ENCODE measurements at places on chromosomes 6 and 20.

GRCh38 chr6:110307368-110307767 is 50.8 kb downstream of the METTL24 start:
- DNase-seq, result no peak

DNA sequence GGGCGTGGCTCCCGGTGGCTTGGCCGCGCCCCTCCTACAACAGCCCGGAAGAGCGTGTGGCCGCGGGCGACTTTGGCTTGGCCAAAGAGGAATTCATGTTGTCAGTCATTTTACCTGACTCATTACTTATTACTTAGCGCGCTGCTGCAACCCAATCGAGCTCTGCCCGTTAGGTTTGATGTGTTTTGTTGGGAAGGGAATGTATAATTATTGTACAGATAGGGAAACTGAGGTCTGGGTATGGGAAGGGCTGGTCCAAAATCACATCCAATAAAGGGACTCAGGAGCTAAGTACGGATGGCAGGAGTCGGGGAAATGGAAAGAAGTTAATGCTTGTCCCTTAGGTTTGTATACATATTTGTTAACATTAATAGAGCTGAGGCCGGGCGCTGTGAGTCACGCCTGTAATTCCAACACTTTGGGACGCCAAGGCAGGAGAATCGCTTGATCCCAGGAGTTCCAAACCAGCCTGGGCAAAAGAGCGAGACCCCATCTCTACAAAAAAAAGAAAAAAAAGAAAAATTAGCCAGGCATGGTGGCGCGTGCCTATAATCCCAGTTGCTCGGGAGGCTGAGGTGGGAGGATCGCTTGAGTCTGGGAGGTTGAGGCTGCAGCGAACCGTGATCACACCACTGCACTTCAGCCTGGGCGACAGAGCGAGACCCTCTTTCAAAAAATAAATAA is 639 bp upstream of the ZNF335 start:
- DNase-seq, result no peak

GRCh38 chr20:61949714-61950640 is 115.7 kb downstream of the TAF4 start:
- DNase-seq, result no peak

- no peak for DNase-seq
These were observed 83.3 kb upstream of the ID4 start for GRCh38 chr6:19753826-19754225.

GRCh38 chr20:48335308-48336050 is 492.3 kb downstream of the PREX1 start:
- DNase-seq, result no peak

- DNase-seq, result no peak
These were observed 123.1 kb upstream of the GJE1 start for GRCh38 chr6:142009647-142010046.

- no peak for DNase-seq
These were observed 10.4 kb downstream of the ADTRP start for GRCh38 chr6:11767978-11768756.

DNA sequence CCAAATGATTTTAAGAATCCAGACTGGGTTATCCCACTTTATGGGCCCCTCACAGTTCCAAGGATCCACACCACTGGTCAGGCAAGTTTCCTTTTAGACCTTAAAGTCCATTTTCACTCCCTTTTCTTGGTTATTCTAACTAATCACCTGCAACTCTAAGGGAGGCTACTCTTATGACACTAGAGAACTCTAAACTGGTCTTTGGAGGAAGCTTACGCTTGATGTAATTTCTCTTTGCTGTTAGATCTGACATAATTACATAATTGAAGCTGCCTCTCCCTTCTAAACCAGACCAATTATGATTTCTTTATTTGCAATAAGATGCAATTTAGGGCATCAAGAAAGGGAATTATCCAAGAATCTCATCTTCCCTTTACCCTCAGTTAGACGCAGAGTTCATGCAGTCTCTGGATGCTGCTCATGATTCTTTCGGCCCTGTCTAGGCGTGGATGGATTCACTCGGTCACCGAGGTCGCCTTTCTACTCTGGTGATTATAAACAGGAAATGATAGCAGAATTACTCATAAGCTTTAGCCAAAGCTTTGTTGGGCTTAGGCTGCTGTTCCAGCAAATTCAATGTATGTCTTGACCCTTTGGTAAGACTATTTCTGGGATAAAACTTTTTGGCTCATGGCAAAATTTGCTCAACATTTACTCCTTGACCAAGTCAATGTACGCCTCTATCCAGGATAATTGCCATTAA is 166.4 kb upstream of the PRND start:
- no peak for DNase-seq

- no peak for DNase-seq
These were observed 675.9 kb upstream of the CITED2 start for GRCh38 chr6:140050101-140050995.

DNA sequence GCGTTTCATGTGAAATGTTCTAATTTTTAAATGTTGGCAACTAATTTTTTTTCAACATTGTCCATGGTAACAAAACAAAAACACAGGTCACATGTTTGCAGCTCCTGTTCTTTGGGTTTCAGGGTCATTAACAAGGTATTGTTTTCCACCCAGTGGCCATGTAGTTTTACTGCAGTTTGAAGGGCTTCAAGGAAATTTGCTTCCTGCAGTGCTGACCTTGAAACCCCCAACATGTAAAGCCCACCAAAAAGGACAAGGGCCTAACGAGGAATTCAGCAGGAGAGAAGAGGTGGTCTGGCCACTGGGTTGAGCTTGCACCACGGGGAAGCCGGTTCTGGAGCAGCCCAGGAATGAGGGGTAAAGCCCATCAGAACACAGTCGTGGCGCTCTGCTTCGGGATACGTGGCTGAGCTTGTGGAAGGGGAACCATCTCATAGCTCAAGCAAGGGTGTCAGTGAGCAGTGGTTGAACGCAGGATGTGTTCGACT is 13.9 kb upstream of the KLHL31 start:
- no peak for DNase-seq

DNA sequence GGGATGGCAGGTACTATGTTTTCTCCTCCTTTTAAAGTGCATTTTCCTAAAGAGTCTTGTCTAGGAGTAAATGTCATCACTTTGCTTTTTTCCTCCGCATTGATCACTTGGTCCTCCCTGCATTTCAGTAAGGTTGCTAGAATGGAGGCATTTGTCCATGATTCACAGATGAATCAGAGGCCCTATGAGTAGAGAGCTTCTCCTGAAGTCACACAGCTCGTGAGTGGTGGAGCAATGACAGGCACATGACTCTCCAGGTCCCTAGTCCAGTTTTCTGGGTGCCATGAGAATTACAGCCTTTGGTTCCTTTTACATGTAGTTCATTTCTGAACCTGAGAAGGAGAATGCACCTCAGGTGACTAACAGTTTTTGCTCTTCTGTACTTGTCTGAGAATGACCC is 50.5 kb downstream of the HLA-A start:
- no peak for DNase-seq

- no peak for DNase-seq
These were observed 37.9 kb downstream of the MAN1A1 start for GRCh38 chr6:119311514-119312142.

DNA sequence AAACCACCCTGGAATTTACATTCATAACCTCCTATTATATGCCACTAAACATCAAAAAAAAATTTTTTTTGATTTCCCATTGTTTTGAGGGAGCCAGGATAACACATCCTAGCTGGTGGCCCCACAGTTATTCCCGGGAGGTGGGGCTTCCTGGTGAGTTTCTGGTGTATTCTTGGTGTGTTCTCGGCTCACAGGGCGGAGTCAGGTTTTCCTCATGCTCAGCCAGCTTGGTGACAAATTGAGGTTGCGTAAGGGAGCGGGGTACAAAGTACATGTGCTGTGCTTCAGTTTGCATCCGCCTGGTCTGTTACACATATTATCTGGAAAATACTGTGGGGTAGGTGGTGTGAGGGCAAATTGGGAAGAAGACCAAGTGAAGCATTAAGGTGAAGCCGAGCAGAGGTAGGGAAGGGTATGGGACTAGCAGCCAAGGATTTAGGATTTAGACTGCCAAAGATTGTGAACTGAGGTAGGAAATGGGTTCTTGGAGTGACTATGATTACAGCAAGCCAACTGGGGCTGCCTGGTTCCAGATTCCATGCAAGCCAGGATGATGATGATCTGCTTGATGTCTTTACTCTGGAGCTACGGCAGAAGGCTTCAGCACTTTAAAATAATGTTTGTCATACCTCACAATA is 46.2 kb upstream of the EEF1A1 start:
- peak; percentile 10 for DNase-seq

DNA sequence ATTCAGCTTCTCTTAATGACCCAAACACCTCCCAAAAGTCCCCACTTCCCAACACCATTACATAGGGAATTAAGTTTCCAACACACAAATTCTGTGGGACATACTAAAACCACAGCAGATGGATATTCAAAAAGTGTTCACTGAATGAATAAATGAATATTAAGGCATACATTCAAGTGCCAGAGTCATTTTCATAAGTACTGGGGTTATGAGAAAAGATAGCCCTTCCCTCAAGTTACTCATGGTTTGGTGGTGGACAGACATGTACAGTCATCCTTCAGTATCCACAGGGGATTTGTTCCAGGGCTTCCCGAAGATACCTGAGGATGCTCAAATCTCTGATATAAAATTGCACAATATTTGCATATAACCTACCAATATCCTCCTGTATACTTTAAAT is 50.4 kb downstream of the HS3ST5 start:
- no peak for DNase-seq

DNA sequence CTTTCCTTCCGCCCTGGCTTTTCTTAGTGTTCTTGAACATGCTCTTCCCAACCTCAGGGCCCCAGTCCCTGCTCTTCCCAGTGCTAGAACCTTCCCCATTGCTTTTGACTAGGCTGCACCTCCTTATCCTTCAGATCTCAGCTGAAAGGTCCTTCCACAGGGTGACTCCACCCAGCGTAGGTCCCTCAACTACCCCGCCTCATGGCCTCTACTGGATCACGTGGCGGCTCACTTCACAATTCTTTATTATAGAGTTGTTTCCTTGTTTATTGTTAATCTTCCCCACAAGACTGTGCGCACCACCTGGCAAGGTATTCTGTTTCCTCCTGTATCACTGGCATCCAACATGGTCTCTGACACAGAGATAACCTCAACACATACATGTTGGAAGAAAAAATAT is 31.2 kb downstream of the TTLL9 start:
- DNase-seq, result no peak

DNA sequence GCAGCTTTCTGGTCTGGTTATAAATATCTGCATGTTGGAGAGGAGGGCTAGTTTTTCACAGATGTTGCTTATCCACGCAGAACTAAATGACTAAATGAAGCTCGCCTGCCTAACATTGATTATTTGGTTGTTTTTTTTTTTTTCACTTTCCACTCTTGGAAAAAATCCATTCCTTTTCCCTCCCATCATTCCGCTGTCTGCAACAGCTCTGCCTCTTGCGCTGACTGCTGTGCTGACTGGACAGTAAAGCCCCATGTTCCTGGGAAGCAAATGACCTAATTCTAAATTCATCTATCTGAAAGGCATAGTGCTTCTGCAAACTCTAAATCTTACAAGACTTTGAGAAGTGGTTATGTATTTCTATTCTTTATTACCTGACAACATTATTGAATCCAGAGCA is 255.5 kb upstream of the PLN start:
- DNase-seq, result no peak

DNA sequence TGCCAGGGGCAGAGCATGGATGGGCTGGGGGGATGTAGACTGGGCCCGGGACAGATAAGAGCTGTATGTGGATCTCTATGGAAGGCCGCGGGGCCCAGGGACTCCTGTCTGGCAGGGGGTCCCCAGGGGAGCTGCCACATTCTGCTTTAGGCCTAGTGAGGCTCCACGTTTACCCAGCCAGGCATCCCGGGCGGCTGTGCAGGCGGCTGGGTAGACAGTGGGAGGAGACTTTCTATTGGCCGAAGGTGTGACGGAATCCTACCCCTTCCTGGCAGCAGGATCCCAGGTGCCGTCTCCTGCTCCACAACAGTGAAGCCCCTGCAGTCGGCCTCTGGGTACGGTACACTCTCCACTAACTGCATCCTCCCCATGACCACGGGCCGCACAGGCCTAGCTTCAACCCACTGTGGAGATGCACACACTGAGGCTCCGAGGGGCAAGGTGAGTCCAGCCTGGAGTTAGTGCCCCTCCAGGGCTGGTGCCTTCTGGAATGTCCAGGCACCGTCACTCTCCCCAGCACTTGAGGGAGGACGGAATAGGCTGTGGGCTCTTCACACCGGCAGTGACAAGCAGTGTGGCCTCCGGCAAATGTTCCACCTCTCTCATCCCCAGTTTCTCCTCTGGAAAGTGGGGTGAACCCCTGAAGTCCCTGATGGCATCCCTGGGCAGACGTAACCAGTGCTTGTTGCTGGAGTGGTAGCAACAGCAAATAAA is 36.8 kb upstream of the ZBP1 start:
- DNase-seq, result no peak

GRCh38 chr6:34182751-34183531 is 37.1 kb upstream of the GRM4 start:
- no peak for DNase-seq

GRCh38 chr6:100761841-100762240 is 119.3 kb downstream of the ASCC3 start:
- DNase-seq, result no peak

DNA sequence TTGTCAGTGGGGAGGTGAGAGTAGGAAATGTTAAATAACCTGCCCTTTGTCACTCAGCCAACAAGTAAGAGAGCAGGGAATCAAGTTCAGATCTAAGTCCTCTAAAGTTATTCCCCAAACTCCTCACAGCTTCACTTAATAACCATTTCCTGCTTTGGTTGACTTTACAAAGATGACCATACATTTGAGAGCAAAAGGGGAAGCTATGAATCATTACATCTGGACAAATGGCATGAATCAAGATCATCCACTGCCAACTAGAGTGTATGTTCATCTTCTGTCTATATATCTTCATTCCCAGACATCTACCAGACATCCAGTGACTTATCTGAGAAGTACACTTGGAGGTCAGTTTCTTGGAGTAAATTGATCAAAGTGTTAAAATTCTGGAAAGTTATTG is 15.1 kb upstream of the HIVEP2 start:
- no peak for DNase-seq

DNA sequence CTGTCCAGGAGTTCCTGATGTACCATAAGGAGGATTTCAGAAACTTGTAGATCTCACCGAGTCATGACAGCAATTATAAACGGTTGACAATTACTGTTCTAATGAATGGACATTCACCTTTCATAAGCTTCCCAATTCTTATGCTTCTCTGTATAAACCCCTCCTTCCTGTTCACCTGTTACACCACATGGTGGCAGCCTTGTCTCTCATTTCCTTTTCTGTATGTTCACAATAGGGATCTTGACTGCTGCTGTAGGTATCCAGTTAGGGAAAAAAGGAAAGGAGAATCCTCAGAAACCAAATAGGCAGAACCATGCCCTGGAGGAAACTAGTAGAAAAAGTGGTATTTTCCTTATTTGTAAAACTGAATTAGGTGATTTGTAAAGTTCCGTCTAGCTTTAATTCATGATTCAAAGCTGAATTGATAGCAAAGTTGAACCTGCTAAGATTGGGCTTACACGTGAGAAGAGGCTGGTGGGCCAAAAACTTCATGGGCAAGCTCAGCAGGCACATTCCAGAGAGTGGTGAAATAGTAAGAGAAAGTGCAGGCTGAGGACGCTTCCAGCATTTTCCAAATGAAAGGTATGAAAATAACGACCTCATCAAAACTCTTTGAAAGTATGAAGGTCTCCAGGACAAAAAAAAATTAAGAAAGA is 29.0 kb upstream of the TBPL1 start:
- DNase-seq, result peak; percentile 31

Data from T1000 (cell line).